Germinal center (tissue), 1 donor: ENCODE measurements at places on chromosomes 7 and 10.

GRCh38 chr7:41148521-41148951 is 554.4 kb downstream of the INHBA start:
- no peak for DNase-seq

DNA sequence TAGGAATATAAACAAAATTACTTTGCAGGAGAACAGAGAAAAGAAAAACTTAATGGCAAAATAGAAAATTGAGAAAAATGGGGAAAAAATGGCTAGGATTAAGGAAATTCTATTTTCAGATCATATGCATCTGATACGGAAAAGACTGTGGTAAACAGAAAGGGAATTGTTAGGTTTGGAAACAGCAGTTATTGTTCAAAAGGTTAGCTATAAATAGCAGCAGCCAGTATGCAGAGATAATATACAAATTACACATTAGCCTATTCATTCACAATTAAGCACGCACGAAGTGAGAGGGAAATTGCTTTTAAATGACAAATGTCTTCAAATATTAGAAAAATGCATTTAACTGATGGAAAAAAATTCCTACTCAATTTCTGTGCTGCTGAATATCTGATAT is 224.1 kb upstream of the FAM3C start:
- DNase-seq: no peak

- DNase-seq: no peak
Measured at GRCh38 chr7:133372337-133372736, 119.5 kb downstream of the EXOC4 start.

DNA sequence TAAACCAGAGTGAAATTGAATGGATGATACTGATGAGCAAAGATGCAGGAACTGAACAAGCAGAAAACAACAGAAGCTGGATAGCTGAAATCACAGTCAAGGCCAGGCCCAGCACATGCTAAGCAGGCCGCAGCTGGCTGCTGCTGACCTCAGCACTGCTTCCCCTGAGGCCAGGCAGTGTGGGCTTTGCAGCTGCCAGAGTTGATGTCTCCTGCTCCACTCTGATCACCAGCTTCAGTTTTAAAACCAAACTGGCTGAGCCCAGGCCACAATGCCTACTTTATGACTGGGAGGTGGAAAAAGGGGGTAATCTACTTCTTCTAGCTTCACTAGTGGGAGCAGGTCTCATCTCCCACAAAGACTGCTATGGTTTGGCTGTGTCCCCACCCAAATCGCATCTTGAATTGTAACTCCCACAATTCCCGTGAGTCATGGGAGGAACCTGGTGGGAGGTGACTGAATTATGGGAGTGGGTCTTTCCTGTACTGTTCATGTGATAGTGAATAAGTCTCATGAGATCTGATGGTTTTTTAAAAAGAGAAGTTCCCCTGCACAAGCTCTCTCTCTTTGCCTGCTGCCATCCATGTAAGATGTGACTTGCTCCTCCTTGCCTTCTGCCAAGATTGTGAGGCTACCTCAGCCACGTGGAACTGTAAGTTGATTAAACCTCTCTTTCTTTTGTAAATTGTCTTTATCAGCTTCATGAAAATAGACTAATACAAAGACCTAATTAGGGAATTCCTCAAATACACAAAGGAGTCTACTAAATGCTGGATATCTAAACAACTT is 136.4 kb upstream of the ITGB1 start:
- DNase-seq: no peak

DNA sequence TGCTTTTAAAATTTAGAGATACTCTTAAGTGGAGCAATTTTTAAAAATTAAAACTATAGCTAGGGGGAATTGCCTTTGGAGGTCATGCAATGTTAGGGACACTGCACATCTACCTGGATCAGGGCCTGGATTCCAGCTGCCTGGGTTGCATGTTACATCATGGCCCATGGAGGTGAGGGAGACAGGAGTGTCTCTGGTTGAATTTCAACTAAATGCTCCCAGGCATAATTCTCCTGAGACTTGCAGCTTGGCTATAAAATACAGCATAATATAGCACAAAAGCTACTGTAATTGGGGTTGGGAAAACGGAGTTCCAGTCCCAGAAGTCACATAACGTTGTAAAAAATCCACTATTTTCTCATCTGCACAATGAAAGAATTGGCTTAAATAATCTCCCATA is 782.5 kb downstream of the LRMDA start:
- DNase-seq: no peak

DNA sequence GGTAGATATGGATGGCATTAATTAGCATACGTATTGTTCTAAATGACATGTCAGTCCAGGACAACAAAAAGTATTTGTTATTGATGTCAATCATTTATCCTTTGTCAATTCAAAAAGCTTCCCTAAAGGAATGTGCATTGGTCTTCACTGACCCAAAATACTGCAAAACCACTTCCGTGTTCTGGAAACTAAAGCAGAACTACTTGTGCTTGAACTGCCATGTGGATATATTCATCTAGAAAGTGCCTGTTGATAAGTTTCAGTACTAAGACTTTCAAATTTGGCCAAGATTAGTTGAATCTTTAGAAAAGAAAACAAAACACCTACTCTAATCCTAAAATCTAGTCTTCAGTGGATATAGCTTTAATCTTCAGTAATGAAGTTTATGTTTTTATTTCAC is 242.1 kb upstream of the PPP1R3A start:
- DNase-seq: no peak

DNA sequence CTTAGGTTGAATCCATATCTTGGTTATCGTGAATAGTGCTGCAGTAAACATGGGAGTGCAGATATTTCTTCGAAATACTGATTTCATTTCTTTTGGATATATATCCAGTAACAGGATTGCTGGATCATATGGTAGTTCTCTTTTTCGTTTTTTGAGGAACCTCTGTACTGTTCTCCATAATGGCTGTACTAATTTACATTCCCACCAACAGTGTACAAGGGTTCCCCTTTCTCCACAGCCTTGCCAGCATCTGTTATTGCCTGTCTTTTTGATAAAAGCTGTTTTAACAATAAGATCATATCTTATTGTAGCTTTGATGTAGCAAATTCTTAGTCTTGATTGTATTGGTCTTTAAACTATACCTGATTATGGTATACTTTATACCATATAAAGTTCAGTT is 45.3 kb downstream of the ZNRF2 start:
- DNase-seq: no peak

GRCh38 chr7:155551785-155552611 is 5.6 kb upstream of the CNPY1 start:
- no peak for DNase-seq

DNA sequence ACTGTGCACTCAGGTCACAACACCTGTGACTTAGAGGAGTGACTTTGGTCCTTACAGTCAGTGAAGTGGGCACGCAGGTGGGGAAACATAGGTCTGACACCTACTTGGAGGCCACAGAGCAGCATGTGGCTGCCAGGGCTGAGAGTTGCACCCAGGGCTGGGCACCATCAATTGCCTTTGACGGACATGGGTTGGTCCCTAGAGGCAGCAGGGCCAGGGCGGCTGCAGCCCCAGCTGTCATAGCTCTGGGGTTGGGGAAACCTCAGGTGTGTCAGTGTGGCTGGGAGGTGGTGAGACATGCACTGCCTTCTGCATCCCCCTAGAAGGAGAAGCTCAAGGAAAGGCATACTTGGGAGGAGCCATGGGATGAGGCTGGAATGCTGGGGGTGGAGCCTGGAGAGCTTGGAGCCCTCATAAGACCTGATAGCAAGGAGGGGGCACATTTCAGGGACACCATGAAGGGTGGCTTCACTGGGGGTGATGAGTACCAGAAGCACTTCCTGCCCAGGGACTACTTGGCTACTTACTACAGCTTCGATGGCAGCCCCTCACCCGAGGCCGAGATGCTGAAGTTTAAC is at the start of gene INMT:
Gene INMT (plus strand): TSS at position 440 of the 578 bp plus-strand sequence. CDS start 16 bp downstream, at position 456.
- DNase-seq: no peak

- no peak for DNase-seq
Measured at GRCh38 chr10:78537018-78537417, 503.4 kb downstream of the RPS24 start.

DNA sequence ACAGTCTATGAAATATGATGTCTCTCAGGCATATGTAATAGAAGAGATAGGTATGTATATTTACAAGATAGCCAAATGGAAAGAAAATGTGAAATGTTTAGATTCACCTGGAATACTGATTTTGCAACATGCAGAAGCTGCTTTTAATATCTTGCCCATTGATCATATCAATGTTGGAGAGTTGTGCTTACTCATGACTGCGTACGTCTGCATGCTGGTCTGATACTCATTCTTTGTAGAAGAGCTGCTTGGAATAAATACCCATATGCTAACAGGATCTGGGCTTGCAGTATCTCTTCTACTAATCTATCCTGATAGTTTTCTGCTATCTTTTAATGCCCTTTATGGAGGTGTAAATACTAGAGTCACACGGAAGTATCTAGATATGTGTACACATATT is 120.6 kb upstream of the FOXP2 start:
- no peak for DNase-seq

DNA sequence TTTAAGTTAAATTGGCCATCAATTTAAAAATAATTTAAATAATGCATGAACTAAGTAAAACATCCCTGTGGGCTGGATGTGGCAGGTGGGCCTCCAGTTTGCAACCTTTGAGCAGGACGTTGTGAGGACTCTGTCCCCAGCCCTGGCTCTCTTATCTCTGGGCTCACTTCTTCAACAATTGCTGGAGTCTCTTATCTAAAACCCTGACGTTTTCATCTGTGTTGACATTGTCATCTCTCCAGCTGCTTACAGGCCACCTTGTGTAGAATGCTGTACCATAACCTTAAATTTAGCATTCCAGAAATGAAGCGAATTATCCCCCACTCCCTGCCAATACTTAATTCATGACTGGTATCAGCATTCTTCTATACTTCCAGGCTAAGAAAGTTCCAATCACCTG is 3.2 kb upstream of the KIF5B start:
- no peak for DNase-seq

DNA sequence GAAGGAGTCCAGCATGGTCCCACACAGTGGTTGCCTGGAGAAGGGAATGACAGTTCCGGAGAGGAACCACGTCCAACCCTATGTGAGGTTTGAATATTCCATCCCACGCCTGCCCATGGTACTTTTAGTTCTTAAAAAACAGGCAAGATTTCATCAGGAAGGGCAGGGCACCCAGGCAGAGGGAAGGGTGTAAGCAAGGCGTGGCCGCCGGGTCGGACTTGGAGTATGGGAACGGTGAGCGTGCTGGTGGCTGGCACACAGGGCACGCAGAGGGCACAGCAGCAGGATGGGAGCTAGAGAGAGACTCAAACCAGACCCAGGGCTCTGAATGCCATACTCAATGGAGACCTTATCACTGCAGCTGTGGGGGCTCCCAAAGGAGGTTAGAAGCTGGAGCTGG is 34.3 kb downstream of the FAM53B start:
- DNase-seq: no peak

DNA sequence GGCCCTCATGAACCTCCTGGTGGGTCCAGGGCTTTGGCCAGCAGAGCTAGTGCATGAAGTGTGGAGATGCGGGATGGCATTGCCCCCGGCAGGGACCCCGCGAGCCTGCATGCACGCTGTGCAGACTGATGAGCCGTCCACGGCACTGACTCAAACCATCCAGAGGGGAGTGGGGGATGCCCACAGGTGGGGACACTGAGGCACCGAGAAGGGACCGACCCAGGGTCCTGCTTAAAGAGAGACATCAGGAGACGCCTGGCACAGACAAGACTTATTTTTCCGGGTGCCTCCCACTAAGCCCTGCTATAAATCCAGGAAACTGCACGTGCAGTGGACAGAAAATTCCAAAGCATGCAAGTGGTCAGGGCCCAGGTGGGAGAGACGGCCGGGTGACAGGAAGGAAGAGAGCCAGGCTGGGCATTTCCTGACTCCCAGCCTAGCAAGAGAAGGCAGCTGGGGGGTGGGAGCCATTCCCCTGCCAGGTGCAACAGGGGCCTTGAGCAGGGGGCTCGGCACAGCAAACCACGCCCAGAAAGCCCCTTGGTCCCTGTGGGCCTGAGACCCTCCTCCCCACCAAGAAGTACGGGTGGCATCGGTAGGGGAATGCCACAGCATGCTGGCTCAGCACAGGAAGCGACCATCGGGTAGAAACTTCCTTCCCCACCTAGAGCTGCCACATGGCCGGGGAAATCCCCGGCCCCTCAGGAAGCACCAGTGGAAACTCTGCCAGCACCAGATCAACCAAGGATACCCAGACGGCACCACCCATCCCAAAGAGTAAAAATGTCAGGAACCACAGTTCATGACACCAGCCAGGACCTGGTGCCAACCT is 91.5 kb downstream of the FOXL3 start:
- no peak for DNase-seq

- no peak for DNase-seq
Measured at GRCh38 chr10:117933036-117933435, 113.7 kb downstream of the RAB11FIP2 start.

DNA sequence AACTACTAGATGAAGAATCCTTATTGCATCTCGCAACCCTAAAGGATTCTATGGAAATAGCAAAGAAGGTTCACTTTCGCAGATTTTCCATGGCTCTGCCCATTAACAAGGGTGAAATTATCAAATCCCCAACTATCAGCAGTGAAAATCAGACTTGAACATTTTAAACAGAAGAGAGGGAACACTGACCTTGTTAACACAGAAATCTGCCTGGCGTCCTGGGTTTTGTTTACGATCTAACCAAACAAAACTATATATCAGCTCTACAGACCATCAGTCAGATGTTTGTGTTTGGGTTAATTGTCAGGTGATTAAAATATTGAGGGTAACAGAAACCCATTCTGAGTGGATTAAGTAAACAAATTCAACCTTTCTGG is 1.9 kb downstream of the CTTNBP2 start:
- DNase-seq: no peak

DNA sequence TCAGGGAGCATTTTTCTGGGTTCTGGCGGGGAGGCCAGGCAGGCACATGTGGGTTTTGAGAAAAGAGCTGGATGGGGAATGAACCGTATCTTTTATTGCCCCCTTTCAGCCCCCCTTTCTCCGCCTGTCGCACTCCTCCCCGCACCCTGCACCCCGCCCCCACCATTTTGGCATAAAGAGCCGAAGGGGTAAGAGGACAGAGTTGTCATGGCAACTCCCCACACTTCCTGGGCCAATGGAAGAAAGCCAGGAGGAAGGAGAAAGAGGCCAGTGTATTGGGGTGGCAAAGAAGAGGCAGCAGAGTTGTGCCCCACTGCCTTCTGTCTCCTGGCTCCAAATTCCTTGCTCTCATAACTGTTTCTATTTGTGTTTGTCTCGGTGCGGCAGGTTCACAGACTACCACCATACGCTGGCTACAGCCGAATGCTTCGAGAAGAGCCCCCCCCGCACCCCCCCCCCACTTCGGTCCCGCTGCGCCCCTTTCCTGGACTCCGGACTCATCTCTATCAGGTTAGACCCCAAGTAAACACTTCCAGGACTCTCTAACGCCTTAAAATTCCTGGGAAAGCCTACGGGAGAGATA is 3.4 kb downstream of the KCNIP2 start:
- DNase-seq: no peak

GRCh38 chr7:47285860-47286491 is 295.9 kb downstream of the TNS3 start:
- DNase-seq: no peak

GRCh38 chr7:94050046-94050445 is 45.9 kb upstream of the BET1 start:
- DNase-seq: peak; percentile 30

- DNase-seq: peak; percentile 37
Measured at GRCh38 chr7:138001529-138002095, at the start of gene CREB3L2. Gene CREB3L2, minus strand, starts transcription at chr7:138002086. Its CDS starts 381 bp downstream, at chr7:138001705.
